ENCODE measurements at places on chromosomes 2 and 18.
A peak's percentile ranks its signal among the peaks of the same experiment; 100 is the strongest.

DNA sequence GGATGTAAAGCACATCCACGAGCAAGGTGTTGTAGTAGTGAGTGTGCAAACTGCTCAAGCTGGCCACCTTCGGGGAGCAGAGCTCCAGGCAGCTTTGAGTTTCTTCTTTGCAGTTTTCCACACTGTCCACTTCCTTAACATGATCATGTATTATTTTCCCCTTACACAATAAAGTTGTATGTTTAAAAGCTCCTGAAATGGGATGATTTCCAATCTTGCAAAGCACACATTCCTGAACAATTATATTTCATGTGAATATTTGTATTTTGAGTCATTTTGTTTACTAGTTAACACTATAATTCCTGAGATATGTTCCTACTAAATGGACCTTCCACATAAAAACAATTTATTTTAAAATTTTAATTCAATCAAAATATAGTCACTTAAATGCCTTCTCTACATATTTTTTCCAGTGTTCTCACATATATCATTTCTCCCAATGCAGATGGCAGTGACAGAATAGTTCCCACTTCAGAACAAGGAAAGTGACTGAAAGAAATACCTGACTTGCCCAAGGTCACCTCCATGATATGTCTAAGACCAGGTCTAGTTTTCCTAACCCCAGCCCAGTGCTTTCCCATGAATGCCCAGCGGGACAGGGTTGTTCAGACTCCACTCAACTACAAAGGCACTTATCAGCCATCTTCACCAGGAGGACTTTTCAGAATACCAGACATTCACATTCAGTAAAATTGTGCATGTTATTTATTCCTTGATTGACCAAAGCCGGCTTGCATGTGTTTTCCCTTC lies 5.5 kb downstream of the CYB5A start:
- no peak for DNase-seq

DNA sequence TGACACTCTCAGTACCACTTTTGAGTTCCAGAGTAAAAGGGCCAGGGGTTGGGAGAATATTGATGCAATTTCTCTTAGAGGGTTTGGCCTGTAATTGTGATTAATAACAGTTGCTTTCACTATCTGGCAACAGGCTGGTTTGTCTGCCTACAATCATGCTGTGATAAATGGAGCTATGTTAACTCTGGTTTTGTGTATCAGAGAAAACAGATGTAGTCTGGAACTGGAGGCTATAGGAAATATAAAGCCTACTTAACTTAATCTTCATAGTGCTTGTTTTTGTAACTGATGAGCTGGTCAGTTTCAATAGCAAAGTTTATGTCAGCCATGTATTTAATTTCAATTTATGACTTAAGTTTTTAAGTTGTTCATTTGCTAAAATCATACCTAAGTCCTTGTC lies 138.0 kb downstream of the AGPS start:
- DNase-seq: no peak

- no peak for DNase-seq
Measured at GRCh38 chr2:99571954-99572353, 82.1 kb upstream of the REV1 start.

- no peak for DNase-seq
Measured at GRCh38 chr2:53093355-53093754, 674.2 kb upstream of the CHAC2 start.

GRCh38 chr2:175362331-175362730 lies 180.8 kb upstream of the ATP5MC3 start:
- DNase-seq: no peak

DNA sequence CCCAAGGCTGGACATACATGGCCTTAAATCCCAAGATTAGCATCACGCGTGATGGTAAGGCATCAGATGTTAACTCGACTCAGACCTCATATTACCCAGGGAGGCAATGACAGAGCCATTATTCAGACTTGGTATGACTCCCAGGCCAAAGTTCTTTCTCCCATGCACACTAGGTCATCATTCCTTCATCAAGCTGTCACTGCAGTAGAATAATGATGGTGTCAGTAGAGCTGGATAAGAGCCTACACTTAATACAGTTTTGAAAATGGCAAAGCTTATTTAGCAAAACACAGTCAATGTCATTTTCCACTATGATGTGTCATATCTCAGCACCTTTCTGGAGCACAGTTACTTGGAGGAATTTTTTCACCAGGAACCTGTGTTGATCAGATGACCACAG lies 663.3 kb downstream of the SUCLG1 start:
- no peak for DNase-seq

DNA sequence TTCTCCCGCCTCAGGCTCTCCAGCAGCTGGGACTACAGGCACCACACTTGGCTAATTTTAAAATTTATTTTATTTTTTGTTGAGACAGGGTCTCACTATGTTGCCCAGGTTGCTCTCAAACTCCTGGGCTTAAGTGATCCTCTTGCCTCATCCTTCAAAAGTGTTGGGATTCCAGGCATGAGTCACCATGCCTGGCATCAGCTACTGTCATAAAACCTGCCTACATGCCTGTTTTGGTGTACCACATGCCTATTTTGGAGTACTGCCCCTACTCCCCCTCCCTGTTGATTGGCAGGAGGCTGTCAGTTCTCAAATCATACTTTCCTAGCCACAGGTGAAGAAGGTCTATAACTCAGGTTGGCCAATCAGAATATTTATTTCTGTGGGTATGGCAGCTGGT lies 64.0 kb downstream of the CHST9 start:
- DNase-seq: no peak

DNA sequence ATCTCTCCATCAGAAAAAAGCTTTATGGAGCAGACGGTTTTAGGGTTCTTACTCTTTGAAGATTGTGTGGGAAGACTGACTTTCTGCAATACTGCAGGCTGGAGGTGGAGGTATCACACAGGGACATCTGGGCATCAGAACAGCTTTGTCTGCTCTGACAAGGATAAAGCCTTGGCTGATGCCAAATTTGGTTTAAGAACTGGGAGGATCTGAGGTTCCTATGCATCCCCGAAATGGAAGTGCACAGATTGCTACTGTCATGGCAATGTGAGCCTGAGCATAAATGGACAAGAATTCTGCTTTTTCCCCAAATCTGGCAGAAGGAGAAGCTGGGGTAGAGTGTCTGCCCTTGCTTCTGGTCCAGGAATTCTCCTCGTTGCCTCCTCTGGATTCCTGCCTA lies 424.3 kb downstream of the SLC4A3 start:
- no peak for DNase-seq

DNA sequence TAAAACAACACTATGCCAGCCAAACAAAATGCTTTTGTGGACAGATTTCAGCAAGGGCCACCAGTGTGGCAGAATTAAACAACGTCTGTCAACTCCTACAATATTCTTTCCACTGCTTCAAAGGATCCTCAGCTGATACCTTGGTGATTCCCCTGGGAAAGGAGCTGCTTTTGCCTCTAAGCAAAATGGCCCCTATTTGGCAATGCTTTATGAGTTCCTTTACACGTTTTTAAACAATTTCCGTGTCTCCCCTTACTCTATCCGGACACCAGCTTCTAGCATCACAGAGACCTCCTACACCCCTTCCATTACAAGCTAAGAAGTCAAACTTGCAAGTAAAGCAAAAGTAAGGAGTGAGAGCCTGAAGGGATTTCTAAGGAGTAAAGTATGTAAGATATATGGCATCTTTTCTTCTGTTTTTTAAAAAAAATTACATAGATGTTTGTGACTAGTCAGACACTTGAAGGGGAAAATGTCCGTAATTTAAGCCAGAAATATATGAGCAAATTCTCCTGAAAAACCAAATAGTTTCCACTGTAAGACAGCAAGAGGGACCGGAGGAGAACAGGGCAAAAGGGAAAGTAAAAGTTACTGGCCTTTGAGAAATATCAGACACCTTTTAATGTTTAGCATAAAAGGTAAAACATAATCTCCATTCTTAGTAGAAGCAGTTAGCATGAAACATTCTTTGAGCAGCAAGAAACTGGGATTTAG lies 1.9 kb downstream of the SOS1 start:
- no peak for DNase-seq

- DNase-seq: no peak
Measured at GRCh38 chr2:121860033-121860757, 104.7 kb downstream of the TSN start.

- no peak for DNase-seq
Measured at GRCh38 chr2:112048887-112049286, 6.2 kb upstream of the TMEM87B start.

GRCh38 chr2:128425216-128425615 lies 106.5 kb upstream of the HS6ST1 start:
- DNase-seq: no peak

DNA sequence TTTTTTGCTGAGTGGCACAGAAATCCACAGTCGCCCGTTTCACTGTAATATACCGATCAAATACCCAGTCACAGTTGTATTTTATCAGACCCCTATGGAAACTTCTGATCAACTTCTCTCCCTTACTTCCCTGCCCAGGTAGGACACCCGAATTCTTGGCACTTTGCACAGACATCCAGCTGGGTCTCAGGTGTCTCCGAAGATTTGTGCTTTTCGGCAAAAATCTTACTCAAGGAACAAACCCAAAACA lies 596 bp downstream of the MREG start:
- DNase-seq: no peak

- no peak for DNase-seq
Measured at GRCh38 chr2:15049096-15049993, 416.8 kb downstream of the LRATD1 start.

DNA sequence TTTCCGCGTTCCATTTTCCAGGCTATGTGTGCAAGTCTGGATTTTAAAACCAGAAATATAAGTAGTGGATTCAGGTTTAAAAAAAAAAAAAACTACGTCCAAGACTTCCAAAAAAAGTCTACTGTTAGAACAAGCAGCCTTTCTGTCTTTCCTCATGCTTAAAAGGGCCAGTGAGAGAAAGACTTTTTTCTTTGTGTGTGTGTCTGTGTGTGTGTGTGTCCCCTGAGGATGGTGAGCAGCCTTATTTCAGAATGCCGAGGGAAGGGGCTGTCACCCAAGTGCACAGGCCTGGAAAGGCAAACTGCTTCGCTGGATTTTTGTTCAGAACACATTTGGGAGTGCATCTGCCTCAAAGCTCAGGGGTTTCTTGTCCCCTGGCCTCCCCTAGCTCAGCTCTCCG lies 98.8 kb downstream of the ZBTB7C start:
- DNase-seq: no peak

DNA sequence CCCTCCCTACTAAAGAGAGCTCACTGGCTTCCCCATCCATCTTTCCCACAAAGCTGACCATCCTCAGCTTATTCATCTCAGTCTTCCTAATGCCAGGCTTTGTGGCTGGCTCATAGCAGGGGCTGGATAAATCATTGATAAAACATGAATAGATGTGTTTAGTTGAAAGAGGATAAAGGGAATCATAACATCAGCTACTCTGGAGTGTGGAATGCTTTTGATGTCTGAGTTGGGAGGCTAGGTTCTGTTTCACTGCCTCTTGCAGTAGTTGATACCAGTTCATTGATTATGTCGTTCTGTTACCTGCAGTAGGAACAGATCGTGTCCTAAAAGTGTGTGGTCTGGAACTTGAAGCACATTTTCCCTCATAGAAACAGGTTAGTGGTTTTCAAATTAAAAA lies 66.3 kb upstream of the HK2 start:
- no peak for DNase-seq

- no peak for DNase-seq
Measured at GRCh38 chr2:161418715-161419637, 2.9 kb downstream of the TBR1 start.

GRCh38 chr2:66641685-66642084 lies 206.8 kb downstream of the MEIS1 start:
- DNase-seq: no peak

DNA sequence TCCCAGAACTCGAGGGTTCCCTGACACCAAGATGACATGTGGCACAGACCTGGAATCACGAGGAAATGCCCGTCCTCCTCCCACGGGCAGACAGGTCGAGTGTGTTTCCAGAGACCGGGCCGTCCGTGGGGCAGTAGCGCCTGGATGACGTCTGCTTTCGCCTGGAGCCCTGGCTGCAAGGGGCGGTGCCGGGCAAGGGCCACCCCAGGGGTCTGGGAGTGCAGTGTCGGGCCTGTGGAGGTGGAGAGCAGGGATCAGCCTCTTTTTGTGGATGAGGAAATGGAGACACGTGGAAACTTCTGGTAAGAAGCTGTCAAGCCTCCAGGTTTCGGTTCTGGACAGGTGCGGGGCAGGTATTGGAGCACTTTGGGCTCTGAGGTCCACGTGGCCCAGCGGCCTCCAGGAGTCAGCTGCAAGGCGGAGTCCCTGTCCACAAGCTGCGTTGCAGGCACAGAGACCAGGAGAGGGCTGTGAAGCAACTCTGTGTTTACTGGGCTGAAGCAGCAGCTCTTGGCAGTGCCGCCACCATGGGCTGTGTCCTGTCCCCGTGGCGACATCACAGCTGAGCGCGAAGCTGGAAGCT lies 25.6 kb downstream of the NFATC1 start:
- no peak for DNase-seq

- DNase-seq: peak; percentile 46
Measured at GRCh38 chr18:4106407-4107033, 348.6 kb downstream of the DLGAP1 start.

GRCh38 chr2:3827673-3828575 lies 124.5 kb downstream of the DCDC2C start:
- DNase-seq: no peak

DNA sequence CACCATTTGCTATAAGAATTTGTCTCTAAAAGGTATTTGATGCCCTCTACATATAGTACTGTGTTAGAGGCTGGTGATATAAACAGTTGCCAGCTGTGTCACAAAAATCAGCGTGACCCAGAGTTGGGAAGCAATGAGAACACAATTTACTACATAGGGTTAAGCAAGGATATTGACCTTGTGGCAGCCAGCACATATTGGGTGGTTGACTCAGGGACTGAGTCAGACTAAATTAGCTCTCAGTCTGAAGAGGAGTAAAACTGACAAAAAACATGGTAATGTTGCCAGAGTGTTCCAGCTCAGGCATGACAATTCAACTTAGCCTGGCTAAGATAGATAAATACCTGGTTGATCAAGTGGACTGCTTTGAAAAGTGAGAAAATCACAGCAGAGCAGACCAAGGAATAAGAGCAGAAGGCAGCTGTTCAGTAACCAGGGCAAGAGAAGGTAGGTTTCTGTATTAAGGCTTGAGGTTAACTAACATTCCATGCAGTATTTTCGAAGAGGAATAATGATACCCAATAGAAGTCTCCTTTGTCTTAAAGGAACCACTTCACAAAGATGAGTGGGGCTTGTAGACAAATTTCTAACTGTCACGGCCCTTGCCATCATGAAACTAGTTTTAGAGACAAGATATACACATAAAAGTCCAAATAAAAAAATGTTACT lies 108.2 kb upstream of the ERBB4 start:
- no peak for DNase-seq

GRCh38 chr18:39380186-39380725 lies 1814.7 kb upstream of the CELF4 start:
- DNase-seq: no peak

DNA sequence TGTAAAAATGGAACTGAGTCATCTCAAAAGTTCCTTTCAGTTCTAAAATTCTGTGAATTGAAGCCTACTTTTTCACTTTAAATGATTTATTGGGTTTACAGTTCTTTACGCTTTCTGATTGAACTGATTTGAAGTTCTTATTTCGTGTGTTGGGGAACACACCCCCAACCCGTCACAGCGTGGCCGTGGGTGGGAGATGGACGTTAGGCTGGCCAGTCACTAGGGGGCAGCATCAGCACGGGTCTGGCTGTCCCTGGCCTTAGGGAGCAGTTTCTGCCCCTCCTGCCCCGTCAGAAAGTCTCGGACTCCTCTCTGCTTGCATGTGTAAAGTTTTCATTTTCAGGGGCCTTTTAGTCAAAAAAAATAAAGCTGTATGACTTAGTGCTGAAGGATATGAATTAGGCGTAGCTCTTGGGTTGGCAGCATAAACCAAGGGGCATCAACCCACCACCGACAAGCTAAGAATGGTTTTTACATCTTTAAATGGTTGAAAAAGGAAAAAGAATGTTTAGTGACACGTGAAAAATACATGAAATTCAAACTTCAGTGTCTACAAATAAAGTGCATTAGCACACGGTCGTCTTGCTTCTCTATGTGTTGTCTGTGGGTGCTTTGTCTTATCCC lies 63.4 kb downstream of the ZCCHC2 start:
- peak; percentile 80 for DNase-seq
